ENCODE measurements at places on chromosomes 2 and 18. TPM values are rescaled to one million over a fixed set of nuclear protein-coding genes. Genes with fewer than 3 reads are reported as not detected.

Gene ITGB6
- total RNA-seq, result not detected

Gene SLC20A1
- 40.6 TPM for total RNA-seq

Gene MEX3C
- total RNA-seq, result 26.1 TPM

Gene TRABD2A
- 0.38 TPM for total RNA-seq

Gene PSMG2
- 41.6 TPM for total RNA-seq

Gene REEP1
- 6.8 TPM for total RNA-seq

Gene CENPA
- 6.7 TPM for total RNA-seq

Gene SCN7A
- total RNA-seq, result not detected

Gene KCNS3
- total RNA-seq, result 0.31 TPM

Gene APCDD1
- not detected for total RNA-seq

Gene MTIF2
- 22.5 TPM for total RNA-seq

Measured in bladder microvascular endothelial cell (primary cell).